Occipital lobe (tissue), 3 donors: ENCODE measurements at places on chromosomes 7 and 10. TPM values are rescaled to one million over a fixed set of nuclear protein-coding genes. Genes with fewer than 3 reads are reported as not detected.

The ZNF804B gene
- total RNA-seq, result 4.2 TPM

The WDR37 gene
- 37.9 TPM for total RNA-seq

The SLC39A12 gene
- total RNA-seq, result 2.2 TPM

The MAT1A gene
- not detected for total RNA-seq

The ZNF277 gene
- total RNA-seq, result 77.0 TPM

The MMRN2 gene
- 4.8 TPM for total RNA-seq

The TFPI2 gene
- 0.31 TPM for total RNA-seq

The SLC25A40 gene
- 23.9 TPM for total RNA-seq

The NACAD gene
- 5.5 TPM for total RNA-seq

The ECHDC3 gene
- 5.6 TPM for total RNA-seq

The AKR1C2 gene
- 22.6 TPM for total RNA-seq

The PPP1R3C gene
- 41.2 TPM for total RNA-seq

The CDNF gene
- 1.4 TPM for total RNA-seq

The AGAP3 gene
- total RNA-seq, result 85.6 TPM

The FKBP9 gene
- total RNA-seq, result 29.0 TPM

The OR2A2 gene
- total RNA-seq, result not detected

The IRF5 gene
- 1.6 TPM for total RNA-seq

The CCDC172 gene
- not detected for total RNA-seq

The ASZ1 gene
- not detected for total RNA-seq

The TM9SF3 gene
- total RNA-seq, result 129 TPM

The MOGAT3 gene
- total RNA-seq, result not detected

The NEUROG3 gene
- not detected for total RNA-seq

The PSPH gene
- 19.8 TPM for total RNA-seq

The MUC12 gene
- total RNA-seq, result not detected

The CPA5 gene
- not detected for total RNA-seq

The DYDC2 gene
- total RNA-seq, result 1.4 TPM

The PSTK gene
- total RNA-seq, result 12.9 TPM

The GNAT3 gene
- not detected for total RNA-seq

The BLNK gene
- total RNA-seq, result 0.78 TPM

The RTKN2 gene
- 7.5 TPM for total RNA-seq

The BPGM gene
- 30.3 TPM for total RNA-seq

The TAF3 gene
- 2.7 TPM for total RNA-seq

The SH2D4B gene
- 1.4 TPM for total RNA-seq

The CALN1 gene
- 45.5 TPM for total RNA-seq

The TMEM225B gene
- not detected for total RNA-seq

The ABCB1 gene
- total RNA-seq, result 14.7 TPM

The NKX1-2 gene
- total RNA-seq, result 0.47 TPM
